ENCODE measurements at places on chromosomes 3 and 15.

GRCh38 chr3:31164381-31164780 lies 269.9 kb upstream of the GADL1 start:
- no peak for DNase-seq

DNA sequence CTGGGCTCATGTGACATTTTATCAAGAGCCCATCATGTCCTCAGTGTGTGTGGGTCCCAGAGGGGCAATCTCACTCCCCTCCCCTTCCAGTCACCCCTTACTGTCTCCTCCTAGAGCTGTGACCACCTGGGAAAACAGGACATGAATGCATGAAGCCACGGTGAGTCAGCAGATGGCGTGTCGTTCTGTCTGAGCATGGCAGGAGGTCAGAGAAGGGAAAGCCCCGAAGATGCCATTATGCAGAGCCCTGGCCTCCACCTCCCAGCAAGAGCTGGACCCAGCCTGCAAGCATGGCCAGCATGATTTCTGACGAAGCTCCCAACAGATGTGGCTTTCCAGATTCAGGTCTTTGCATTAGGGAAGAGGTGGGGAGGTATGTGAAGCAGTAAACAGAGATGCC lies 118.5 kb downstream of the TLE3 start:
- no peak for DNase-seq

- DNase-seq, result no peak
These were observed 84.7 kb downstream of the FGF12 start for GRCh38 chr3:192642651-192643050.

- no peak for DNase-seq
These were observed 35.5 kb downstream of the CYFIP1 start for GRCh38 chr15:22944651-22945050.

- no peak for DNase-seq
These were observed 4.3 kb upstream of the RHCG start for GRCh38 chr15:89500397-89501270.

DNA sequence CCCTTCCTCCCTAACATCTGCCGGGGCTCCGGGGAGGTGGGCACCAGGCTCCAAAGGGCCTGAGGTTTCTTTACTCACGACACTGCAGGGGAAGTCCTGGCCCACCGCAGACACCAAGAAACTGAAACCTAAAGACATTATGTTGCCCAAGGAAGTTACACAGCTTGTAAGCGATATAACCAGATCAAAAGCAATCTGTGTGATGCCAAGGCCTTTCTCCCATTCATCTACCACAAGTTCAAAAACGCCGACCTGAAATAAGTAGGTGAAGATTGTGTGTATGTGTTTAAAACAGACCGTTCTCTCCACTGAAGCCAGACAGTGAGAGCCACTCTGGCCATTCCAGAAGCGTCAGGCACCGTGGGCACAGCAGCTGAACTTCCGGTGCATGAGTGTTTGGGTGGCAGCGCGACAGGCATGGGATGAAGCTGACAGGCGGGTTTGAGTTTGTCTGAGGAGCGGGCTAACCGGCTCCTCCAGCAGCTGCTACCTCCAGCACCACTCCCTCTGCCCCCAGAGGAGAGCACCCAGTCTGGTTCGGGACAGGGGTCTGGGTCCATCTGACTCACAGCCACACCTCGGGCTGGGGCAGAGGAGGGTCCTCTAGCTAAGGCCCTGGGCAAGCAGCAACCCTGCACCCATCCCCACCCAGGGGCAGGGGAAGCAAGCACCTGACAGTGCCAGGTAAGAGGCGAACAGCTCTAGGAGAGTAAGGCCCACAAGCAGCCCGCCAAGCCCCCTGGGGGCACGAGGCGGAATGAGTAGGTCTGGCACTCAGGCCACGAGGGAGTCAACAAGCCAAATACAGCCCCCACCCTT lies 1.3 kb downstream of the TNK2 start:
- DNase-seq, result peak; percentile 61

DNA sequence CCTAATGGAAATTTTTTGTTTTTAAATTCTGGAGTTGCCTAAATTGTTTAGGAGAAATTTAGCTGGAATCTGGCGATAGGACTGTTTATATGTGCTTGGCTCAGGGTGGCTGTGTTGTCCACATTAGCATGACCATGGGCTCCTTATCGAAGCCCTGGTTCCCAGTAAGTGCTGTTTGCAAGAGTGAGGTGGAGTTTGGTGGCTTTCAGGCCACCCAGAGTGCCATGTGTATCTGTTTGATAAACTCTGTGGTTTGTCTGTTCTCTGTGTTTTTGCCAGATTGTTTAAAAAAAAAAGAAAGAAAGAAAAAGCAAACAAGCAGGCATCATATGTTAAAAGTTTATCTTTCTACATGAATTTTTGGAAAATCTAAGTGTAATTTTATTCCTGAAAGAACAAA lies 51.5 kb downstream of the PLCL2 start:
- DNase-seq, result no peak

GRCh38 chr3:186815435-186815834 lies 9.2 kb upstream of the RFC4 start:
- no peak for DNase-seq
